ENCODE measurements at places on chromosomes 3 and 15.

- DNase-seq, result no peak
Measured at GRCh38 chr15:25890529-25890928, 27.4 kb upstream of the ATP10A start.

GRCh38 chr15:39657181-39657580, 76.3 kb downstream of the THBS1 start:
- no peak for DNase-seq

DNA sequence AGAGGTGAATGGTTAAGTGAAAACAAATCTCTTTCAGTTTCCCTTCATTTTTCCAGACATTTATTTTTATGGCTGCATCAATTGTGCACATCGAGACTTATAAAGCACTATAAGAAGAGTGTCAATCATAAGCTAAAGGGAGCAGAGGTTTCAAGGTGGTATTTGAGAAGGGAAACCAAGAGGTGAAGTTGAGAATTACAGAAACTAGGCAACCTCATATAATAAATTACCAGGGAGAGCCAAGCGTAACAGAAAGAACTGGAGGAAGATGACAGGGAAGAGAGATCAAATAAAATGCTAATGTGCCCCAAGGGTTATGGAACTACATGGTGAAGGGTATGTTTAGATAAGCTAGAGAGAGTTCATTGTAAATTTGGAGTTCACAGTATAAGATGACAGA, 6.3 kb upstream of the CCDC54 start:
- no peak for DNase-seq

DNA sequence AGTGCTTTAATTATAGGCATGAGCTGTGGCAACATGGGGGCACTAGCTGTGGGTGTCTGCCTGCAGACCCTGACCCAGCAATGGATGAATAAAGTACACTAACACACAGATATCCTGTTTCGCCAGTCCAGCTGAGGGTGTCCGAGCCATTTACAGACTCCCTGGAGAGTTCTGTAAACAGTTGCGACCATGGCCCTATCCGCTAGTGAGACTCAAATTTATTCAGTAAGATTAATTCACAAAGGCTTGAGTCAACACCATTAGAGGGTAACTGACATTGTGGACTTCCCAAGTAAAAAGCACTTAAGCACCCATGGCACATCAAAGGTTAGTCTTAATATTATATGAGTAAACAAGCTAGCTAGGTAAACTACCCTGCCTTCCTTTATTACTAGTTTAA, 161.6 kb downstream of the TBL1XR1 start:
- DNase-seq, result no peak

- no peak for DNase-seq
Measured at GRCh38 chr3:182683858-182684257, 109.4 kb upstream of the ATP11B start.

- no peak for DNase-seq
Measured at GRCh38 chr15:25611603-25612002, 172.8 kb upstream of the UBE3A start.

DNA sequence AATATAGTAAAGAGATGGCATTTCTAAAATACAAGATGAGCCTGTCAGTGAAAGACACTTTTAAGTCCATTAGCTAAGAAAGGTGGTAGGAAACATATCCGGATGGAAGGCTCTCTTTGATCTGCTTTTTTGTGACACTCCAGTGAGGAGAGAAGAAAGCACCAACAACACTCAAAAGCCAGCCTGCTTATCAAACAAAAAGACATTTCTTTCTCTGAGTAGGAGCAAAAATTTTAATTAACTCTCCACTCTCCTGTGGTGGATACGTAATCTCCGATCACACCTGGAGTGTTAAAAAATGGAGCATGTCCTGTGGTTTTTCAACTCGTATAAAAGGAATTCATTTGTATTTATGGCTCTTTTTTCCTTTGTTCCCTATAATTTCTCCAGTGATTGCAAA, 65.3 kb downstream of the OXNAD1 start:
- DNase-seq, result no peak

DNA sequence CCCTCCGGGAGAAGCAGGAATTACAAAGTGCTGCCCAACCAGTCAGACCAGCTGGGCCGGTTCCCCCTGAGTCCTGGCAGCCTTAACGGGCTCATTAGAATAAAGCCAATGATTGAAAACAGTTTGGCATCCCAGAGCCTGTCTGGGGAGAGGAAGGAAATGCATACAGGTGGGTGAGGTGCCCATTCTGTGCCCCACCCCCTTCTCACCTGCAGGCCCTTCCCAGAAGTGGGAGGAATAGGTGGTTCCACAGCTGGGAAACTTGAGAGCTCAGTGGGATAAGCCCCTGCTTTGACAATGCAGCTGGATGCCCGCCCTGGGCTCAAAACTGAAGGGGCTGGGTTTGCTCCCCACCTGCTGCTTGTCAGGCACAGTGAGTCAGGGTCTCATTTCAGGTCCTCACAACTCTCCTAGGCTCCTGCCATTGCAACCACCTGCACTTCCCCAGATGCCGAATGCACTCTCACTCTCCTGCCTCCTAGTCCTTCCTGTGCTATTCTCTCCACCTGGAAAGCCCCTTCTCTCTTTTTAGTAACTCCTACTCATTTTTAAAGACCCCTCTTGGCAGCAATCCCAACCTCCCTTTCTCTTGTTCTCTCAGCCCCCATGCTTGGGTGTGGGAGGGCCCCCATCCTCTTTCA, 5.5 kb upstream of the BUB1B start:
- DNase-seq, result no peak

- DNase-seq, result no peak
Measured at GRCh38 chr15:69897471-69898237, 200.1 kb downstream of the TLE3 start.

All from GM12878 (cell line).